AG09309 (cell line): ENCODE measurements at places on chromosomes 4 and X.

- no peak for DNase-seq
These were observed 131.5 kb downstream of the JADE1 start for GRCh38 chr4:128940971-128941370.

GRCh38 chr4:128371001-128371777 lies 83.6 kb upstream of the PGRMC2 start:
- DNase-seq = no peak

- no peak for DNase-seq
These were observed 53.1 kb downstream of the SYNPO2 start for GRCh38 chr4:118941799-118942198.

DNA sequence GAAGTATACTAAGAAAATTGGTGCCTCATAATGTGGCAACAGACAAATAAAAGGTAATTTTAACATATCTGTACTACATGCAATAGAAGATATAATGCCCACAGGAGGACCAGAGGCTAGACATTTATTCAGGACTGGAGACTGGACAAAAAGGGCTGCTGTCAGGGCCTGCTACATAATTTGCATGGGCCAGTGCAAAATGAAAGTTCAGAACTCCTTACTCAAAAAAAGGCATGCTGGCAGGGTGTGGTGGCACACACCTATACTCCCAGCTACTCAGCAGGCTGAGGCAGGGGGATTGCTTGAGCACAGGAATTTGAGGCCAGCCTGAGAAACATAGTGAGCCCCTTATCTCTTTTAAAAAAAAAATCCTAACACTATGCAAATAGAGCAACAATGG lies 12.4 kb upstream of the MAOA start:
- no peak for DNase-seq

DNA sequence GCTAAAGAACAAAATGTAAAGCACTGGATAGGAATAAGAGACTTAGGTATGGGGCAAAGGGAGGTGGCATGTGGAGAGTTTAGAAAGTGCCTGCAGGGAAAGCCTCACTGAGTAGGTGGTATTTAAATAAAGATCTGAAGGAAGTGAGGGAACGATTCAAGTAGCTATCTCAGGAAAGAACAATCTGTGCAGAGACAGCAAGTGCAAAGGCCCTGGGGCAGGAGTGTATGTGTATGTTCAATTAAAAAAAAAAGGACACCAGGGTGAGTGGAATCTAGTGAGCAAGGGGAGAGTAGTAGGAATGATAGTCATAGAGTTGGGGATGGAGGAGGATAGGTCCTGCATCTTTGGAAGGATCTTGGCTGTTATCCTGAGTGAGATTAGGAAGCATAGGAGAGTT lies 779.9 kb upstream of the FTHL17 start:
- DNase-seq = no peak

DNA sequence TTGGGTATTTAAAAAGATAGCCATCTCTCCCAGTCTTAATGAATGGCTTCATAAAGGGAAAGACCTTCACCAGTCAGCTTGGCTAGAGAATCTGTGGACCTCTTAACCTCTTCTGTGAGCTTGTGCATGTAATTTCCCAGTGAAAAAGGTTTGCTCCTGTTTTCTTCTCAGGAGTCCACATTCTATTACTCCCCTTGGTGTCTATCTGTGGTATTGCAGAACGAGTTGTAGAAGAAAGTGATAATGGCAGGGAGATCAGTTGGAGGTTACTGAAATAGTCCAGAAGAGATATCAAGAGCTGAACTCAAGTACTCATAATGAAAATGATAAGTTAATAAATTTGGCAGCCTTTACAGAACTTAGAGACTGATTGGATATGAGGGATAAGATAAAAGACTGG lies 16.5 kb upstream of the VAMP7 start:
- DNase-seq = no peak

DNA sequence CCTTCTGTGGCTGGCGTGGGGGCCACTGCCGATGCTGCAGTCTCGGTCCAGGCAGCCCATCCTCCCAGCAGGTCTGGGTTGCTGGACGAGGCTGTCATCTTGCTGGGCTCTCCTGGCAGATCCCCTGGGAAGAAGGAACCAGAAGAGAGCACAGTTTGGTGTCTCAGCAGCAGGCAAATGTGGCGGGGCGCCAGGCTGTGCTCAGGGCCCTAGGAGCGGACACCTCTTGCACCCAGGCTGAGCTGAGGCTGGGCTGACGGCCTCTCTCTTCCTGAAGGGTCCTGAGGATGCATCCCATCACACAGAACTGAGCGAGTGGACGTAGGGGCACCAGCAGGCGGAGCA lies 39.2 kb upstream of the CPLX1 start:
- no peak for DNase-seq

DNA sequence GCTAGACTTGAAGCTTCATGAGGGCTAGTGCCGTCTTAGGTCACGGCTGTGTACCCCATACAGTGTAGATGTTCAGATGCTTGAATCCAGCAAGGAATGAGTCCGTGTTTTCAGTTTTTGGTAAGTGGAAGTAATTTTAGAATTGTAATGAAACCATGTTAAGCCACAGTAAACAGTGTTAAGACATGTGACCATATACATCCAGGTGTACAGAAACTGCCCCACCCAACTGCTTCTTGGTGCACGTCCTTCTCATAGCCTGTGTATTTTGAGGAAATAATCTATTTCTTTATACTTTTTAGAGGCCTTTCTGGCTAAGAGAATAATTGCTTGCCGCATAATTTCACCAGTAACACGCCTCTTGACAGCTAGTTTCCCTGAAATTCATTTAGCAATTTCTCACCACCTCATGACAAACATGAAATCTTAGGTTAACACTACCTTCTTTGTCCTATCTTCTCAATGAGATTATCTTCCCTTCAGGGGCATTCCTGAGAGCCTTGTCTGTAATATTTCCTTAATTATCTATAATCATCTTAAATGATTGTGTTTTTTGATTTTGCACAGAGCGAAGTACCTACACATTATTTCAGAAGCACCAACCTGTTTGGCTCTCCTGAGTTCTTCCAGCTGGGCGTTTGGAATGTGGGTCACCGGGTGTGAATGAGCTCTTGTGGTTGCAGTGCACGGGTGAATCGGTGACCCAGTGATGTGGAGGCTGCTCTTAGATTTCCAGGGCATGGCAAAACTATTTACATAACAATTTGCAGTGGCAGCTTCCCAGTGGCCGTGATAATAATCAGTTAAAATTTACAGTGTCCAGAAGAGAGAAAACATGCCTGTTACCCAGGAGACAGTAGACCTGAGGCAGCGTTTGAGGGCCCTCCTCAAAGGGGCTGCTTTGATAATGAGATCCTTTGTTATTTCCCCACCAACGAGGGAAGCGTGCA lies 50.2 kb upstream of the TADA2B start:
- DNase-seq = no peak

DNA sequence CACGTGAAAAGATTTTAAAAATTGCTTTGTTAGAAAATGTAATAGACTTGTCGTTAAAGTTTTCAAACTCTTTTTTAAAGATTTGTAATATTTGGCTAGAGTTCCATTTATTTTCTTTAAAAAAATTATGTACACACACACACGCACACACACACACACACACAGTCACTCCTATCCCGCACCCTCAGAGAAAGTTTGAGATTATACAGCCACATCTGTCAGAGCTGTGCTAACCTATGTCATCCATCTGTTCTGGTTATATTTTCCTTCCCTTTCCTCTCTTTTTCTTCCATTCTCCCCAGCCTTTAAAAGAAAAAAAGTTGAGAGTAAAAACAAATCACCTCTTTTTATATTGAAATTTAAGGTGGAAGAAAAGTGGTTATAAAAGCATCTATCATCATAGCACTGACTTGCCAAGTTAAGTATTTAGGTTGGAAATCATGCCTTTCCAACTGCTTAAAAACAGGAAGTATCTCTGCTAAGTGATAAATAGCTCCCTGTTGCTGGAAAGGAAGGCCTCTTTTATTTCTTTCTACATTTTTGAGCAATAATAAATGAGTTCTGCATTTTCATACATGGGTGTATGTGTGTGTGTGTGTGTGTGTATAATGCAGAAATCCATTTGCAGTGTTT lies 163.3 kb upstream of the SPRY1 start:
- DNase-seq = no peak

GRCh38 chrX:124548571-124548970 lies 202.2 kb downstream of the SH2D1A start:
- no peak for DNase-seq
